ENCODE measurements at places on chromosomes 1 and 21. TPM values are rescaled to one million over a fixed set of nuclear protein-coding genes. Genes with fewer than 3 reads are reported as not detected.

DNA sequence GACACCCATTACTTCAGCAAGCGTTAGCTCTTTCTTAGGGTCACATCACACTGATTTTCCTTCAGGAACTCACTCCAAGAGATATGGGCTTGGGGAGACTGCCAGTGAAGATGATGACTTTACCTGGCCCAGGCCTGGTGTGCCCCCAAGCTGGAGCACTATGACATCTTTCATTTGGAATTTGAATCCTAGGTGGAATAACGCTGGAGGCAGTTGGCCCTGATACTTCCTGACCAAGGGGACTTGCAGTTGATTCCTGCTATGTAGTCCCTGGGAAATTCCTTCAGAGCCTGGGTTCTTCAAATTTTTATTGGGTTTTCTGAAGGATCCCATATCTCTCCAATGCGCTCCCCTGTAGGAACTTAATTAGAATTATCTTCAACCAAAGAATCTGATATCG is 114.9 kb upstream of the GUCA2B start:
- peaks cover 4% of the 10 kb centered on the region for H3K27me3 ChIP-seq
- no peaks in the 10 kb centered on the region for H3K36me3 ChIP-seq
- no peak overlapping the region for H3K27ac ChIP-seq

- H3K36me3 ChIP-seq, result no peaks in the 10 kb centered on the region
- no peak overlapping the region for H3K4me3 ChIP-seq
- no peak overlapping the region for H3K27ac ChIP-seq
- peaks cover 17% of the 10 kb centered on the region for H3K4me1 ChIP-seq
- H3K27me3 ChIP-seq, result peaks cover 24% of the 10 kb centered on the region
These were observed 4.1 kb downstream of the MYBPH start for GRCh38 chr1:203171341-203172183.

DNA sequence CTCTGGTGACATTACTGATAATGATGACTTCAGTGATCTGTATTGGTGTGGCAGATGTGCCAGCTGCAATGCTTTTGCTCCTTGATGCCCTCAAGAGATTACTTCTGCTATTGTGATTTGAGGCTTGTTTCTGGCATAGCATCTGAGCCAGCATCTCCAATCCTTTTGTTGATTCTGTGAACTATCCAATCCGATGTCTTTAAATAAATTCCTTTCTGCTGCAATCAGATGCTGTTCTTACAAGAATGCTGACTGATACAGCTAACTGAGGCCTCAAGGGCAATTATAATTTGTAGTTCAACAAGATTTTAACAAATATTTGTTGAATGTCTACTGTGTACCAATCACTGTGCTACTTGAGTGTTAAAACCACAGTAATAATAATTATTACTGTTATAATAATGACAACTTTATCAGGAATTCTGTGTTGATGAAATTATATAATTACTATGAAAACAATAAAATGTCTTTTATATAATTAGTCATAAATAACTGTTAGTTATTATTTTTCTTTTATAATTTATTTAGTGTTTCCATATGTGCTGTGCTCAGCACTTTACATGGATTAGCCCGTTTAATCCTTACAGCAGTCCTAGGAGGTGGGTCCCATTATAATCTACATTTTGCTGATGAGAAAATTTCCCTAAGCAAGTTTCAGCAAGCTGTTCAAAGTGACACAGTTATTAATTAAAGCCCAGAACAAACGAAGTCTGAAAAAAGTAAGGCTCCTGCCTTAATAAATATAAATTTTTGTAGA is 308.2 kb downstream of the BRINP3 start:
- no peaks in the 10 kb centered on the region for H3K27me3 ChIP-seq
- no peaks in the 10 kb centered on the region for H3K4me1 ChIP-seq
- H3K27ac ChIP-seq, result no peak overlapping the region
- no peak for DNase-seq
- H3K4me3 ChIP-seq, result no peak overlapping the region
- no peaks in the 10 kb centered on the region for H3K36me3 ChIP-seq

DNA sequence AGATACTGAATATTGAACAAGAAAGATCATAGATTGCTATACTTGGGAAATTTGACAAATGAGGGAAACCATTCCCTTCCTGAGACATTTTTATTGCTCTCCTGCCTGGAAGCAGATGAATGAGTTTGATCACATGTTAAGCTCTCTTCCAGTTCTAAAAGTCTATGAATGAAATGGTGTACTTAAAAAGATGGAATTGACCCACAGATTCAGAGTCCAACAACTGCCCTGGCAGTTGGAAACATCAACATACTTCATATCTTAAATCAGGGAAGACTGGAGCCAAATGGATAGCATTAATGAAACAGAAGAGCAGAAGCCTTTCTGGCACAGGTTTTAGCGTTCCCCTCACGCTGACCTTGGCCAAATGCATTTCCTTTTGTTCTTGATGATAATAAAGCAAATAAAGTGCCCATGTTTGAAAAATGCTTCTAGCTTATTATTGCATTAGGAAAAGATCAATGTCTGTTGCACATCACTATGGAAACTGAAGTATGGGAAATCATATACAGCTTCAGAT is 142.6 kb downstream of the ESRRG start:
- no peaks in the 10 kb centered on the region for H3K36me3 ChIP-seq
- no peak for DNase-seq
- H3K27ac ChIP-seq, result no peak overlapping the region
- H3K4me1 ChIP-seq, result no peaks in the 10 kb centered on the region

Gene ST6GALNAC5
- not detected for polyA plus RNA-seq

Gene SPATA1
- not detected for polyA plus RNA-seq

Gene DMBX1
- polyA plus RNA-seq, result not detected

Gene RNF186
- not detected for polyA plus RNA-seq

- H3K27ac ChIP-seq, result no peak overlapping the region
- no peaks in the 10 kb centered on the region for H3K36me3 ChIP-seq
- DNase-seq, result no peak
- H3K27me3 ChIP-seq, result no peaks in the 10 kb centered on the region
- H3K4me3 ChIP-seq, result no peak overlapping the region
- no peaks in the 10 kb centered on the region for H3K4me1 ChIP-seq
These were observed 612.2 kb upstream of the USP24 start for GRCh38 chr1:55827350-55827749.

DNA sequence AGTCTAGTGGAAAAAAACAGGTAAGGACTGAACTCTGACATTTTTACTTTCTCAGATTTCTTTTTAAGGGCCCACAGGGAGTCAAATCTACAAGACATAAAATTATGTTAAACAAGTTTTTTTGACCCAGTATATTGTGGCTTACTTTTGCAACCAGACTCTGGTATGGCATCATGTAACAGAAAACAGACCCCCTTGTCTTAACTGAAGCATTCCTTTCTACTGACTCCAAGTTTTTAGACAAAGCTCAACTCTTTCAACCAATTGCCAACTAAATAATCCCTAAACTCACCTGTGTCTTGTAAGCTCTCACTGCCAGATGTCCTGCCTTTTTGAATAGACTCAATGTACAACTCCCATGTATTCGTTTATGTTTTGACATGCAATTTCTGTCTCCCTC is 64.3 kb downstream of the FASLG start:
- no peak overlapping the region for H3K27ac ChIP-seq
- H3K36me3 ChIP-seq, result no peaks in the 10 kb centered on the region
- no peak overlapping the region for H3K4me3 ChIP-seq
- H3K27me3 ChIP-seq, result peaks cover 4% of the 10 kb centered on the region
- H3K4me1 ChIP-seq, result peaks cover 12% of the 10 kb centered on the region

- no peak for DNase-seq
- no peak overlapping the region for H3K4me3 ChIP-seq
- H3K27ac ChIP-seq, result no peak overlapping the region
- no peaks in the 10 kb centered on the region for H3K36me3 ChIP-seq
These were observed 228.8 kb downstream of the TGFB2 start for GRCh38 chr1:218573925-218574324.

- peak overlapping the region; percentile 66 for H3K4me3 ChIP-seq
- DNase-seq, result no peak
- H3K36me3 ChIP-seq, result no peaks in the 10 kb centered on the region
- peak overlapping the region; percentile 50 for H3K27ac ChIP-seq
- H3K27me3 ChIP-seq, result no peaks in the 10 kb centered on the region
- H3K4me1 ChIP-seq, result peaks cover 88% of the 10 kb centered on the region
These were observed 16.9 kb downstream of the CAP1 start for GRCh38 chr1:40057310-40058030.

Gene ADGRL4
- not detected for polyA plus RNA-seq

DNA sequence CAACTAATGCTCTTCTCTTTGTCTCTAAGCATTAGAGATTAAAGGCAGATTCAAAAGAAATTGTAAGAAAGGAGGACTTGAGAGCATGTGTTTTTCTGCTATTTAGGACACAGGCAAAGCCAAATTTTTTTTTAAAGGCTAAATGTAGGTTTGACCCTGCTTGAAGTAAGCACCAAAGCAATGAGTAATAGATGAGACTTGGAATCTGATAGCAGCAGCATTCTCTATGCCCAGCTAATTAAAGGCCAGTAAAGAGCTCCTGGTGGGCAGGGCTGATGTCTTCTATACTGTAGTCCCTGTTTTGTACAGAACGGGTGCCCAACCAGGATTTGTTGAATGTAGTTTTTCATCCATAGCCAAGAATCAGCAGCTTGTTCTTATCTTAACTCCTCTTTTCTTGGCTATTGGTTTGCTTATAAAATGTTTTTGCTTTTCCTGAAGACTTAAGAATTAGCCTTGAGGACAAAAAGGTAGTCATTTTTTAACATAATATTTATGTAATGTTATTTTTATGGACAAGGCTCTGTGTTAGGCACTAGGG is 179.6 kb downstream of the LMO4 start:
- no peaks in the 10 kb centered on the region for H3K4me1 ChIP-seq
- H3K4me3 ChIP-seq, result no peak overlapping the region
- peaks cover 4% of the 10 kb centered on the region for H3K27me3 ChIP-seq
- no peak for DNase-seq

DNA sequence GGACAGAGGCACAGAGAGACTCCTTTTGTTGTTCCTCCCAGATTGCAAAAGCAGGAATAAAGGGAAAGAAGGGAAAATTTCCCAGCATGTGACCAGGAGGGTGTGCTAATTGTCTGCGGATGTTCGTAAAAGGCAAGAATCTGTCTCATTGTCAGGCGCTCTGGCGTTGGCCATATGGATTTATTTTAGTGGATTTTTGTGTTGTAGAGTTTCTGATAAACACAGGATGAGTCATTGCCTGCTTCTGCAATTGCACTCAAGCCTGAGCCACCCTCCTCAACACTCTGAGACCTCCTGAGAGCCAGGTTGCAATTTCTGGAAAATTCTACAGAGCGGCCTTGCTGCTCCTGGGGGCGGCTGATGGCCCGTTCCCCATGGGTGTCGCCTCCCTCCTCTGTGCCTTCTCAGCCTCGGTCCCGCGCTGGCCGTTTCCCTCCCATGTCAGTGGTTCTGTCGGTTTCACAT is 227.7 kb downstream of the KAZN start:
- H3K4me1 ChIP-seq, result no peaks in the 10 kb centered on the region
- H3K4me3 ChIP-seq, result no peak overlapping the region
- H3K36me3 ChIP-seq, result no peaks in the 10 kb centered on the region
- no peak overlapping the region for H3K27ac ChIP-seq
- H3K27me3 ChIP-seq, result no peaks in the 10 kb centered on the region

Gene CDC42BPA
- polyA plus RNA-seq, result 0.56 TPM

GRCh38 chr1:154943649-154944400 is 7.3 kb upstream of the PMVK start:
- peak; percentile 33 for DNase-seq
- H3K4me1 ChIP-seq, result peaks cover 65% of the 10 kb centered on the region
- H3K27me3 ChIP-seq, result no peaks in the 10 kb centered on the region
- H3K27ac ChIP-seq, result peak overlapping the region; percentile 91
- H3K36me3 ChIP-seq, result peaks cover 22% of the 10 kb centered on the region
- H3K4me3 ChIP-seq, result peak overlapping the region; percentile 84

- no peaks in the 10 kb centered on the region for H3K36me3 ChIP-seq
- DNase-seq, result no peak
- no peak overlapping the region for H3K27ac ChIP-seq
- peaks cover 14% of the 10 kb centered on the region for H3K27me3 ChIP-seq
- H3K4me3 ChIP-seq, result no peak overlapping the region
- H3K4me1 ChIP-seq, result no peaks in the 10 kb centered on the region
These were observed 236.6 kb downstream of the NPHP4 start for GRCh38 chr1:5755552-5756125.

DNA sequence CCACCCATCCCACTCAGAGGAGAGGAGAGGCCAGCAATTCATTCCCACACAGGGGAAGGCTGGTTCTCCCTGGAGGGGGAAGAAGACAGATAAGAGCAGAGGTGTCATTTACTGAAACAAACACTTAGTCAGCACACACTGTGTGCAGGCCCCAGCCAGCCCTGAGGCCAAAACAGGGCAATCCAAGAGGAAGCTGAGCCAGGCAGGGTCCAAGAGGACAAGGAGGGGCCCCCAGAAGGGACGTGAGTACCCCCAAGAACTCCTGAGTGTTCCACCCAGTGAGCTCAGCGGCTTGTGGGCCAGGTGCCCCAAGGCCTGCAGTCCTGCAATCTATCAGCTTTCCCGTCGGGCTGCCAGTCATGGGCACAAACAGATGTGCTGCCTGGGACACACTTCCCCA is 15.8 kb downstream of the ADGRB2 start:
- DNase-seq, result no peak
- peaks cover 49% of the 10 kb centered on the region for H3K4me1 ChIP-seq
- no peaks in the 10 kb centered on the region for H3K36me3 ChIP-seq
- no peak overlapping the region for H3K27ac ChIP-seq
- peaks cover 18% of the 10 kb centered on the region for H3K27me3 ChIP-seq

GRCh38 chr1:203479646-203480045 is 4.0 kb downstream of the PRELP start:
- H3K27me3 ChIP-seq, result no peaks in the 10 kb centered on the region
- no peak for DNase-seq
- no peaks in the 10 kb centered on the region for H3K36me3 ChIP-seq
- peaks cover 18% of the 10 kb centered on the region for H3K4me1 ChIP-seq

Gene NRAS
- polyA plus RNA-seq, result 36.5 TPM

DNA sequence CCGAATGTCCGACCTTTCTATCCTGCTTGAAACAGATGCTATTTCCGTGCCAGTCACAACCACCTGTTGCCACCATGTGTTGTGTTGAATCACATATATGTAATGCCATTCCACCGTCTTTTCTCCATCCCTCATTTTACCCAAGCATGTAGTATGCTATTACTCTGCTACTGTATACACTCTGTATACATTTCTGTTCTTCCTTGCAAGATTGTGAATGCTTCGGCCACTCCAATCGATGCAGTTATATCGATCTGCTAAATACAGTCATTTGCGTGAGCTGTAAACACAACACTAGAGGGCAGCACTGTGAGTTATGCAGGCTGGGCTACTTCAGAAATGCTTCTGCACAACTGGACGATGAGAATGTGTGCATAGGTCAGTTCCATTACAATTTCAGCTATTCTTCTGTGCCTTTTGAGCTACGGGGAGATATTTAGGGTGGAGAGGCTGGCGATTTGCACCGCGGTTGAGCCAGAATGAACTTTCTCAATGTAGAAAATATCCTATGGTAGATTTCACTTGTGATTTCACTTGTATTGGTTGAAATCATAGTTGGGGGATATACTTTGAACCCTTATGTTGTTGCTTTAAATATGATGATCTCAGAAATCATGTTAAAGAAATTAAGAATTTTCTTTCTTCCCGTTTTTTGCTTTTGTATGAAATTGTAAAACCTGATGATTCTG is 289.8 kb downstream of the NTNG1 start:
- H3K36me3 ChIP-seq, result no peaks in the 10 kb centered on the region
- no peaks in the 10 kb centered on the region for H3K27me3 ChIP-seq
- H3K27ac ChIP-seq, result no peak overlapping the region
- no peak overlapping the region for H3K4me3 ChIP-seq
- peak; percentile 42 for DNase-seq
